Kidney epithelial cell (primary cell): ENCODE measurements at places on chromosomes 12 and 14.

DNA sequence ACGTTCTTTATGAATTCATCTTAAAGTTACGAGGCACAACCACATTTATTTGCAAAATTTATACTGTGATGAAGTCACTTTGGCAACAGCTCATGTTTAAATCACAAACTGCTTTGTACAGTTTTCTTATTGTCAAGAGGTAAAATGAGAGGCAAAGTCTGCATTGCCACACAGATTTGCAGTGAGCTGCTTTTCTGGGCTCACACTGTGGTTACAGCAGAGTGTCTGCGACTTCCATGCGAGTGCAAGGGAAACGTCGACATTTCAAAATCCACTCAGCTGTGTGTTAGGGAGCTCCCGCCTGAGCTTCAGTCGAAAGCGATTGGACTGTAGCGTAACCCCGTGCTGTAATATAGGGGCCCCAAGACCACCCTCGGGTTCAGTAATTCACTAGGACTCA is 13.0 kb downstream of the MTA1 start:
- DNase-seq, result no peak

GRCh38 chr12:113002155-113002554 is 23.8 kb downstream of the OAS2 start:
- DNase-seq, result no peak

- DNase-seq, result no peak
Measured at GRCh38 chr12:93664573-93665138, 12.5 kb upstream of the CRADD start.

DNA sequence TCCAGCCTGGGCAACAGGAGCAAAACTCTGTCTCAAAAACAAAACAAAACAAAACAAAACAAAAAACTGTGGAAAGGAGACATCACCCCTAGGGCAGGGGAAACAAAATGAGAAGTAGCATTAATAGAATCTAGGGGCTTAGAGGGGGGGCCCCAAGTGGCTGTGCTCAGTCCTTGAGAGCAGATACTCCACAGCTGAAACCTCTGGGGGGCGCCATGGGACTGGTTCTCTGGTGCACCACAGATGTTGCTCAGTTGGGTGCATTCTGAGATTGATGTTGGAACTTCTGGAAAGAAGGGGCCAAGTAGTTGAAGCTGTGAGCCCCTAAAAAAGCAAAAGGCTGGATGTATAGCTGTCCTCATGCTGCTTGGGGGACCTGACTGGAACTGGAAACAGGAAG is 11.8 kb upstream of the SYNE2 start:
- no peak for DNase-seq

DNA sequence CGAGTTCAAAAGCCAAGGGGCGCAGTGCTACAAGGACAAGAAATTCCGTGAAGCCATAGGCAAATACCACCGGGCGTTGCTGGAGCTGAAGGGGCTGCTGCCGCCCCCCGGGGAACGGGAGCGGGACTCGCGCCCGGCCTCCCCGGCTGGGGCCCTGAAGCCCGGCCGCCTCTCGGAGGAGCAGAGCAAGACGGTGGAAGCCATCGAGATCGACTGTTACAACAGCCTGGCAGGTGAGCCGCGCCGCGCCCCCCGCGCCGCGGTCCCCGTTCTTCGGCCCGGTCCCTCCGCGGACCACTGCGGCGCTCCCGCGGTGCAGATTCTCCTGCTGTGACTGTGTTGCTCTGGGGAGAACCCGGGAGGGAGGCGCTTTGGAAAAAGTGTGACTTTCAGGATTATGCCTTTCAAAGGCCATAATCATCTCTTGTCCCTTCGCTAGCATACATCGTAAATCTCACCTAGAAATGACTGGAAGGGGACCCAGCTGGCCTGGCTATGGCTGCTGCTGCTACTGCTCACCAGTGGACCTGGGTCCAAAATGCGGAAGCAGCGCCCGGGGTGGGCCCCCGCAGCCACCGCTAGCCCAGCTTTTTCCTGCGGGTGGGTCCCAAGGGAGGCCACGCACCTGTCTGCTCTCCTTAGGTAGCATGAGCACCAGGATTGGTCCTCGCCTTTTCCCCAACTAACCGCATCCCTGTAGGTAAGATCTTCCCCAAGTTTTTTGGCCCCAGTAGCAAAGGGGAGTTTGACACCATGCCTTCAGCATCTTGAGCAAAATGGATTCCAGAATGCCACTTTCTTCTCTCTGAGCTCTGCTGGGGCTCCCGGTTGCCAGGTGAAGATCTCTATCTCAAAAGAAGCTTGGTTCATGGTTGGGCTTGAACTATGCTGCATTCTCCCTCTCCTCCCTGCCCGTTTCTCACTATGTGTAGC is 853 bp downstream of the TTC9 start:
- no peak for DNase-seq
